ENCODE measurements at places on chromosomes 2 and 18.
A peak's percentile ranks its signal among the peaks of the same experiment; 100 is the strongest.

DNA sequence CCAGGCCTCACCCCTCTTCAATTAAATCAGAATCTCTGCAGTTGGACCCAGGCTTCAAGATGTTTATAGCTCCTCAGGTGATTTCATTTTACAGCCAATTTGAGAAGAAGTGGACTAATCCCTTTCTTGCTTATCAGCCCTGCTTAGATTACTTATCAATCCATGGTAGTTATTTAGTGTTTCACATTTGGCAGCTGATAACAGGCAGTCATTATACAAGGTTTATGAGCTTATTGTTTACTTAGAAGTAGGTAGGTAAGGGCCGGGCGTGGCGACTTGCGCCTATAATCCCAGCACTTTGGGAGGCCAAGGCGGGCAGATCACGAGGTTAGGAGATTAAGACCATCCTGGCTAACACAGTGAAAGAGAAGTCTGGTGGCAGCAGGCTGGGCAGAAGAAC, 237.5 kb downstream of the CTNNA2 start:
- DNase-seq = no peak

DNA sequence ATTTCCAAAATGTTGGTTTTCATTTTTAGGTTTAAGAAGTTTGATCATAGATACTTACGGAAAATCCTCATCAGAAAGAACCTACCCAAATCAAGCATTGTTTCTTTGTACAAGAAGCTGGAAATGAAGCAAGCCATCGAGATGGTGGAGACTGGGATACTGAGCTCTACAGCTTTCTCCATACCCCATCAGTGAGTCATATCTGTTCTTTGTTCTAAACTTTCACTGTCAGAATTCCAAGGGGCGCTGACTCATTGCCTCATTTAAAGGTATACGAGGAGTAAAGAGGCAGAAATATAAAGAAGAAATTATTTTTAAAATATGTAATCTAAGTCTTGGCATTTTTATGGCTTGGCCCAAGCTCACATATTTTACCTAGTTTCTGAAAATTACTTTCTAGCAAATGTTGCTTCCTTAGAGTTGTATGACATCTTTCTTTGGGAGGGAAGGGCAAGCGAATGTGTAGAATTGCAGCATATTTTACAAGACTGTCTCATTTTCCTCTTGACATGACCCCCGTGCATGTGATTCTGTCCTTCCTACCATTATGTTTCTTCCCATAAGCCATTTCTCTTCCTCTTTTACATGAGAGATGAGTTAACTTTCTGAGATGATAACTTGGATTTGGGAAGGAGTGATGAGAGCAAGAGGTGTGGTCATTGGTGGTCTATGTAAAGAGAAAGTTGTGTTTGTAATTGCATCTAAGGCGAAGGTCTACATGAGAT, 41.2 kb downstream of the SLC9A4 start:
- DNase-seq = peak; percentile 90

DNA sequence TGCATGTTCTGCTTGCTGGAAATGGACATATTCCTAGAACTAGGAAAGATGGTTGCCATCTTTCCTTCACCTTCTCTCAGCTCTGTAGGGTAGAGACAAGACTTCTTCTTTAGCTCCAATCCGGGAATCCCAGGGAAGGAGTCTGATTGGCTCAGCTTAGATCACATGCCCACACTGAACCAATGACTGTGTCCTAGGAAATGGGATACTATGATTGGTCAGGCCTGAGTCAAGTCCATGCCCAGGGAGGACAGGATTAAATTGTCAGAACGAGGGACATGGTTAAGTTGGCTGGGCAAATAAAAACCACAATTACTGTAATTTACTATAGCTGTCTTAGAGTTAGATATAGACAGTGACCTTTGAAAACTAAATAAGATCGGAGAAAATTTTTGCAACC, 31.4 kb downstream of the SEMA4F start:
- DNase-seq = no peak

DNA sequence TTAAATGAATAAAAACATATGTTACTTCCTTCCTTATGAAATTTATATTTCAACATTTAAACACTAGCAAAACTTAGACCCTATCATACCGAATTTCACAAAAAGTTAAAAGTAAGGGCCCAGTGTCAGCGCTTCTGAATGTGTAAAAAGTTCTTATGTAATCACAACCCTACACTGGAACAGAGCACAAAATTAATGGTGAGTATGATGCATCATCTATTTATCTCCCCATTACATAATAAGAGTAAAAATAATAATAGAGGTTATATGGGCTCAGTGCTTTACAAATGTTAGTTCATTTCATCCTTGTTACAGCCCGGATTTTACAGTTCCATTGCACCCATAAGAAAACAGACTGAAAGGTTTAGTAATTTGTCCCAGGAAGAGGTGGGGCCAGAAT, 144.9 kb upstream of the POU3F3 start:
- no peak for DNase-seq

GRCh38 chr2:120863661-120864320, 128.1 kb downstream of the GLI2 start:
- peak; percentile 71 for DNase-seq

DNA sequence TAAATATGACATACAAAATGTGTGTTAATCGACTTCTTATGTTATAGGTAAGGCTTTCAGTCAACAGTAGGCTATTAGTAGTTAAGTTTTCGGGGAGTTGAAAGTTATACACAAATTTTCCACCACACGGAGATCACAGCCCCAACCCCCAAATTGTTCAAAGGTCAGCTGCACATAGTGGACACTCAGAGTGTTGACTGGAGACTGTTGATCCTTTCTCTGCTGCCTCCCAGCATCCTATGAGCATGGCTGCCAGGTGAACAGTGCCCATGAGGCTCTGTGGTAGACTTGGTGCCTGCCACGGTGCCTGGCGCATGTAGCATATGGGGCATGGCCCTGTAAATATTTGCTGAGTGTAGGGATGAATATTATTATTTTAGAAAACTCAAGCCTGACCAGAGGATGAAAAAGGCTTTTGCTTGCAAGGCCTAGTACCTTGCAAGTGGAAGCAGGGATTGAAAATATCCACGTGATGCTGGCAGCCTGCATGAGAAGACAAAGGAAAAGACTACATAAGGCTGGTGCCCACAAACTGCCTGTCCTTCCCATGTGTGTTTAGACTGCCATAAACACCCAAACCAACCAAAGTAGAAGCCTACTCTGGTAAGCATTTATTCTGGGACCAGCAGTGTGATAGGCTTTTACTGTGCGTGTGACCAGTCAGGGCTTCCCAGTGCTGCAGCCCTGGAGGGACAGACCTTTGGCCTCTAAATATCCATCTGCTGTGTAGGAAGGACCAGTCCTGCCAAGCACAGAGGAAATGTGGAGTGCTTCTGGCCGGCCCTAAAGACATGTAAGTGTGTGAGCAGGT, 226.1 kb downstream of the LDLRAD4 start:
- DNase-seq = no peak

DNA sequence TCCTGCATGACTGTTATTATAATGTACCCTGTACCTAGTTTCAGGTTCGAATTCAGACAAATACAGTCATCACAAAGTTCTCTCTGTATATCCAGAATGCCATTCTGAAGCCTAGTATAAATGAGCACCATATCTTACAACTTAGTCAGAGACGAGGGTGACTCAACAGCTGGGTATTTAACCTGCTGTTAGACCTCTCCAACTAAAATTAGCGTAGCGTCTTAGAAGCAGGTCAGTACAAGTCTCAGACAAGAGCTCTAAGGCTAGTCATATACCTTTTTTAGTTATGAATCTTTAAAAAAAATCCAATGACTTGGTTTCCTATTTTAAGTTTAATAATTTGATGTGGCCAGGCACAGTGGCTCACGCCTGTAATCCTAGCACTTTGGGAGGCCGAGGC, 74.1 kb downstream of the CABYR start:
- DNase-seq = peak; percentile 92

GRCh38 chr2:84281510-84281909, 177.6 kb downstream of the SUCLG1 start:
- no peak for DNase-seq

DNA sequence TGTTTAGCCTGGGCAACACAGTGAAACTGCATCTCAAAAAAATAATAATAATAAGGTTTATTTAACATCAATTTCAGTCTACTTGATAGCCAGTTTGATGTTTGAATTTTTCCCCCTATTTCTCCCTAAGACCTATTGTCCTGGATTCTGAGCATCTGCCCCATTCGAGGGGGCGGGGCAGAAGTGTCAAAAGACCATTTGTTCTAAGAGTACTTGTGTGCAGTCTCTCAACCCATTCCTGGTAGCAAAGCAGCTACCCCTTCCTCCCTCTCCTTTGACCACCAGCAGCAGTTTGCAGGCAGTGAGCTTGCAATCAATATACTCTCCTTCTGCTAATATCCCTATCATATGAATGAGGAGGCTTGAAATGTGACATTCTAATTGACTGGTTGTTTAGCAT, 71.9 kb downstream of the VWC2L start:
- no peak for DNase-seq

- DNase-seq = peak; percentile 6
Measured at GRCh38 chr18:64134044-64134747, 14.7 kb downstream of the LINC00305 start.

DNA sequence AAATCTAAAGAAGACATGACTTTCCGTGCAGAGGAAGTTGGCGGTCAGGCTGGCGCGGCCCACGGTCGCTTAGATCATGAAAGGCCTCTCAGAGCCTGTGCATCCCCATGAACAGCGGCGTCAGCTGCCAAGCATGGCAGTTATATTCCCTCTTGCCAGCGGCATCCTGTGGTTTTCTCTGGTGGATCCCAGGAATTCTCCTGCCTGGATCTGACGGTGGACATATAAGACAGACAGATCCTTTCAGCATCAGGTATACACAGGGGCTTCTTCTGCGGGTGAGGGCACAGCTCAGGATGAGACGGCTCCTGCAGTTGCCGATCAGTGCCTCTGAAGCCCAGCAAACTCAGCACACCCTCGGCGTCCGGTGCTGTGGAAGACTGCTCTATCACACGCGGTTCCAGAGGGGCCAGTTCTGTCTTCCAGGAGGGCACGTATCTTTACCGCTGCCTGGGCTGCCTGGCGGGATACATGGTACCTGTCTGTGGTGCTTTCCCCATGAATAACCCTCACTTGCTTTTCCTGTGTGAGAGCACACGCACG, 157.8 kb downstream of the LDLRAD4 start:
- DNase-seq = no peak

GRCh38 chr2:67256892-67257291, 140.2 kb upstream of the ETAA1 start:
- DNase-seq = peak; percentile 69

- DNase-seq = no peak
Measured at GRCh38 chr2:133197156-133197555, 371.1 kb downstream of the NCKAP5 start.

DNA sequence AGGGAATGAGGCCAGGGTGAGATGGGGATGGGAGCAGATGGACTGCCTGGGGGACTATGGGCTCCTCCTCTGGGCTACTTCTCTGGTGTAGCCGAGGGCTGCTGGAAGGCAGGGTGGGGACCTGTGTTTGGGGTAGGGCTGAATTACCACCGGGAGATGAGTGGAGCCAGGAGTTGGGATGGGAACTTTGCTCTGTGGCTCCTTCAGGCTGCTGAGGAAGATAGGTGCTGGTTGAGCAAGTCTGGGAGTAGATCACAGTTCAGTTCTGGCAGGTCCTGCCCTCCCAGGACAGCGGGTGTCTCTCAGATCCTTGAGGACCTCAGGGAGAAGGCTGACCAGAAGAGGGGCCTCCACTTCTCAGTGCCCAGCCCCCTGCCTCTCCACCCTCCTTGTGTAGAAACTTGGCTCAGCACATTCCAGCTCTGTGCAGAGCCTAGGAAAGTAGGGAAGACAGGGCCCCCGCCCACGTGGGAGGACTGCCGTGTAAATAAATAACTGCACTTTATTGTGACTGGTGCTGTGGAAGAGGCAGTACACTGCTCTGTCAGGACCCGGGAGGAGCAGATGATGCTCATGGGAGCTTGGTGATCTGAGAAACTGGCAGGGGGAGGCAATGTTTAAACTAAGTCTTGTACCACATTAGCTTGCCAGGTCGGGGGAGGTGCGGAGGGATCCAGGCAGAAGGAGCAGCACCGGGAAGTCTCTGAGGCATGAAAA, 15.3 kb downstream of the TET3 start:
- peak; percentile 38 for DNase-seq

DNA sequence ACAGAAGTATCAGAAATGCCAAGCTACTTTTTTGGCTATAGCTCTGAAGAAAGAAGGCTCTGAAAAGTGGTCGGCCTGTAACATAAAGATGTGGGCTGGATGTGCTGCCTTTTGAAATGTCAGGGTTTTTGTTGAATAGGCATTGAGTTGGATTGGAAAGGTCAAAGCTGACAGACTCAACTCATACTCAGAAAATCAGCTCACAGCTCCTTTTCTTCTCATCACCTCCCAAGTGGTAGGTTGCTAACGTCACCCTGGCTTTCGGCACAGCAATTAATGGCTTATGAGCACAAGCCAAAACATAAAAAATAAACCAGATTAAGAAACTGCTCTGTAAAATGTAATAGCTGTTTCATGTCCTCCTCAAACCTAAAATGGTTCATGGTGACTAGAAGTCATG, 68.3 kb downstream of the KCNF1 start:
- DNase-seq = no peak

- peak; percentile 80 for DNase-seq
Measured at GRCh38 chr2:237858294-237859081, 935 bp upstream of the RAMP1 start.

- DNase-seq = no peak
Measured at GRCh38 chr2:157178874-157179273, 78.6 kb upstream of the GALNT5 start.

- DNase-seq = peak; percentile 3
Measured at GRCh38 chr2:137910641-137911040, 53.6 kb upstream of the HNMT start.

- no peak for DNase-seq
Measured at GRCh38 chr2:192424243-192424642, 229.5 kb upstream of the TMEFF2 start.

DNA sequence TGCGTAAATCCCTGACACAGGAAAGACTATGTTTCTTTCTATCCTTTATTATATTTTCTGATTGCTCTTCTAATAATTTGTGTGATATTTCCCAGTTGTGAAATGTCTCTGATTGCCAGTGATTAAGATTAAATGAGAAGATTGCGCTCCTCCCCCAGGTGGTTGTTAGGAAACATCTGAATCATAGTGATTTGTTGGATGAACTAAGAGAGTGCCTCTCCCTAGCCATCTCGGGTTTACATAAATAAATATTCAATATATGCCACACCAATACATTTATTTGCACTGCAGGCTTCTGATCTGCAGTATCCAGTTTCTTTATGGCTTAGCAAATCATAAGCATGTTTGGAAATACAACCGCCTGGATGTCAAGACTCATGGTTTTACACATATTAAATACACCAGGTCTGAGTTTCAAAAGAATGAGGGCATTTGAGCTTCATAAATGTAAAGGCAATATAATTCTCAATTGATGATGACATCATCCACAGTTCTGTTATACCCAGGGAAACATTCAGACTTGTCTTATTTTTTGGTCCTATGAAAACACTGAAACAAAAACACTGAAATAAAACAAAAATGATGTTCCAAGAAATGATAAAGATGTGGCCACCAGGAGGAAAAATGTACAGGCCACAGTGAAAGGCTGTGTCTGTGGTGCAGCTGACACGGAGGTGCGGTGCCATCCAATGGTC, 826.7 kb upstream of the ACVR2A start:
- no peak for DNase-seq

- peak; percentile 87 for DNase-seq
Measured at GRCh38 chr2:55109219-55109891, 59.1 kb upstream of the RTN4 start.

Measured in EL (cell line).